HFFc6 (cell line): ENCODE measurements at places on chromosomes 11 and 22.
A peak's percentile ranks its signal among the peaks of the same experiment; 100 is the strongest.

DNA sequence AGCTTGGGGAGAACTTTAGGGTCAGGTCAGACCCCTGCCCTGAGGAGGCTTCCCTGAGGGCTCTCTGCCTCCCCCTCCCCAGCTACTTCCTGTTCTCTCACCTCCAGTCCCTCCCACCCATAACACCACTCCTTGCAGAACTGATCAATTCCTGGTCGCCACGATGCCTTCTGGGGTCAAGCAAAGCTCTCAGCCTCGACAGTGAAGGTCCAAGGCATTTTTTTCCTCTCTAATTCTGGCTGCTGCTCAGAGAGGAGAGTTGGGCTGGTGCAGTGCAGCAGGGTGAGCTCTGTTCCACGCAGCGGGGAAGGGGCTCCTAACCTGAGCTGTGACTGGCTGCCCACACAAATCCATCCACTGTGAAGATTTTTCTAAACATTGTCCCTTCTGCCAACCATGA lies 628.4 kb downstream of the BRD1 start:
- H3K4me1 ChIP-seq: no peaks in the 10 kb centered on the region
- H3K27me3 ChIP-seq: no peaks in the 10 kb centered on the region; the same call in 1 of the 2 replicates
- H3K4me3 ChIP-seq: no peak overlapping the region
- H3K36me3 ChIP-seq: no peaks in the 10 kb centered on the region; the same call in none of the 2 replicates
- DNase-seq: no peak

DNA sequence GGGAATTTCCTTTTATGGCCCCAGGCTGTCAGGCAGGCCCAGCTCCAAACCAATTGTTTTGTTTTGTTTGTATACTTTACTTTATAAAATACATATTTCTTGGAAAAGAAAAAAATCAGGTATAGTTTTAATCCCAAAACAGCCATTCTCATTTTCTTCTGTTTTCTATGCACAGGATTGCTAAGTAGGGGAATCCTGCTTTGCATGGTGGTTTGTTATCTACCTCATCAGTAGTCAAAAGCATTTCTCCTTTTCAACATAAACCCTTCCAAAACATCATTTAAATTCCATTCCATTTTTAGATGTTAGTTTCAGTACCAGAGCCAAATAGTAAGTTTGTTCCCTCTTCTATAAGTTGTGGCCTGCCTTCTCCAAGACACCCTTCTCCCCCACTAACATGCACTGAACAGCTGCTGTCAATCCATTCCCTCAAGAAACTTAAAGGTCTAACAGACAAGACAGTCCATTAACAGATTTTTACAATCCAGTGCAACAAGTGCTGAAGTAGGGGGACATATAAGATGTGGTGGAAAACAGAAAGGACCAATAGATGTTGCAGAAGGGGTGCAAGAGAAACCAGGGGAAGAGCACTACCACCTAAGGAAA lies 3.7 kb downstream of the ILK start:
- peak; percentile 38 for DNase-seq
- H3K4me3 ChIP-seq: no peak overlapping the region; the same call in 1 of the 2 replicates
- H3K27ac ChIP-seq: no peak overlapping the region; the same call in 1 of the 2 replicates
- peaks cover 43% of the 10 kb centered on the region for H3K36me3 ChIP-seq
- peaks cover 45% of the 10 kb centered on the region for H3K4me1 ChIP-seq

DNA sequence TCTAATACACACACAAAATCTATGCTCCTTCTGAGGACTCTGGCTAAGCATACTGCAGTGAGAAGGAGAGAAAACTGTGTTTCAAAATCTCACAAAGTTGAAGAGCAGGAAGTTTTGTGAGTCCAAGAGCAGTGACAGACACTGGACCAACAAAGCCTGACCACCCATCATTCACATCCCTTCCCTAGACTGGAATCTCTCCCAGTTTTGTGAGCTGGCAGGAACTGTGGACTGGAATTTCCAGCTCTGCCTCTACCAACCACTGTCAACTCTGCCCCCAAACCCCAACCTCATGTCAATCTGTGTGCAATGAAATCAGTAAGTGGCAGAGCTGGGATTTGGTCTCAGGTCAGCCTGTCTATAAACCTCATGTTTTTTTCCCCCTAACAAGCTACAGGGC lies 112.6 kb downstream of the ARL14EP start:
- no peaks in the 10 kb centered on the region for H3K4me1 ChIP-seq
- H3K4me3 ChIP-seq: no peak overlapping the region
- DNase-seq: no peak
- no peaks in the 10 kb centered on the region for H3K27me3 ChIP-seq

- H3K27ac ChIP-seq: peak overlapping the region; percentile 27; the same call in 1 of the 2 replicates
- peaks cover 51% of the 10 kb centered on the region for H3K36me3 ChIP-seq
- H3K27me3 ChIP-seq: peaks cover 2% of the 10 kb centered on the region; the same call in 1 of the 2 replicates
- H3K4me3 ChIP-seq: no peak overlapping the region
- peaks cover 25% of the 10 kb centered on the region for H3K4me1 ChIP-seq
These were observed 63.8 kb downstream of the MYEOV start for GRCh38 chr11:69357458-69358397.

GRCh38 chr22:24427500-24428164 lies at the start of gene ADORA2A:
Gene ADORA2A (plus strand): TSS chr22:24427599. CDS start chr22:24433405, 5,806 bp downstream.
- H3K4me3 ChIP-seq: no peak within 1 kb of the TSS
- no peak within 1 kb of the TSS for H3K27ac ChIP-seq
- no peak for DNase-seq
- H3K36me3 ChIP-seq: no peaks in the 10 kb centered on the region

DNA sequence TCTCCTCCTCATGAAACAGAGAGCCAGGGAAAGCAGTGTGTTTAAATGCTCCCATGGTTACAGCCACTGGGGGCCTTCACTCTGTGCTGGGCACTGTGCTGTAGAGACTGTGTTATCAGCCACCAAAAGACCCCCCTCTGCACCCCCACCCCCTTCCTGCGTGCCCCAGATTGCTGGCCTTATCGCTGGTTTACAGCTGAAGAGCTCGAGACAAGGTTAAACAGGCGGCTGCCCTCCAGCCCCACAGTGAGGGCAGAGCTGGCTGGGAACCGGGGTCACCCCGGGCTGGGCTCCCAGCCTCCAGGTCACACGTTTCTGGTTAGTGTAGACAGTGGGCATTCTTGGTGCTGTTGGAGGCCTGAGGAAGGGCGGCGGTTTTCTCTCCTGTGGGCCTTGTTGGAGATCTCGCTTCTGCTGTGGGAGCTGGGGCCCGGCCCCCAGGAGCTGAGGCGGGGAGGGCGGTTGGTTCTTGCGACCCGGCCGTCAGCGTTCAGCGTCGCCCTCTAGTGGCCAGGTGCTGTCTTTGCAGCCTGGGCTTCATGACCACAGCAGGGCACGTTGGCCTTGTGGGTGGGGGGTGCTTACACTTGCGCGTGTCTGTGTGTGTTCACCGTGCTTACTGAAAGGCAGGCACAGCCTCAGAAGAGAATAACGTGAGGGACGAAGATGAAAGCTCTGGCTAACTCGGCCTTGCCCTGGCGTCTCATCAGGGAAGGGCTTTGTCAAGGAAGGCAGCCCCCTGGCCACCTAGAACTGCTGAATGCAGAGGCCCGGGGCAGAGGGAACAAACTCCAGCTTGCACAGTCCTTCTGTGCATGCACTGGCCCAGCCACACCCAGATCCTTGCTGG lies 40.8 kb downstream of the TBC1D22A start:
- H3K27me3 ChIP-seq: no peaks in the 10 kb centered on the region; the same call in 1 of the 2 replicates
- DNase-seq: no peak
- H3K4me3 ChIP-seq: no peak overlapping the region
- H3K36me3 ChIP-seq: peaks cover 18% of the 10 kb centered on the region

DNA sequence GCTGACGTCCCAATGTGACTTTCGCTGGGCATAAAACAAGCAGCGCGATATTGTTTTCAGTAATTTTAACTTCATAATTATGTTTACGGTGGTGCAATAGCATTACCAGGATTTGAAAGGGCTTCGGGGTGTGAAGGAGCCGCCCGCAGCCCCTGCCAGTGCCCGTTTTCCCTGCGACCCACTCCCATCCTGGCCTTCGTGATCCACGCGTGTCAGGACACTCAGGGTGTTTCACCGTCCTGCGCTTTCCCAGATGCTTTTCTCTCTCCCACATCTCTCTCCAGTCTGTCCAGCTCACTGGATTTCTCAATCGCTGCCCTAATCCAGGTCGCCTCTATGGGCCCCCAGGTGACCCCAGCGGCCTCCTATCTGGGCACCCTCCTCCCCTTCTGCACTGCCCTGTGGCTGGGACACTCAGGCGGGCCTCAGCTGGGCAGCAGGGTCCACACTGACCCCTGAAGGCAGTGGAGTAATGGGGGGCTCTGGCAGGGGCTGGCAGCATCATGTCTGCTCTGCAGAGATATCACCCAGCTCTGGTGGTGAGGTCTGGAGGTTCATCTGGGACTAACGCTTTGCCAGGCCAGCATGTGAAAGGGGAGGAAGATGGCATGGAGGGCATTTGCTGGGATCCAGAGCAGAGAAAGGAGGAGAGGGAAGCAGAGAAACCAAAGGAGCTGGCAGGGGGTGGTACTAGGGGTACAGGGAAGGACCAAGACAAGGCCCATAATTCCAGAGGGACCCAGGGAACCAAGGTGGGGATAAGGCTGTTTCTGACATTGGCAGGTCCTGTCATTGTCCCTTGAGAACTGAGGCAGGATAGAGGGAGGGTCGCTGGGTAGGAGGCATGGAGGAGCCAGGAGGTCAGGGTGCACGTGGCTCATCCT lies 622.8 kb downstream of the BRD1 start:
- no peak overlapping the region for H3K4me3 ChIP-seq
- H3K27me3 ChIP-seq: no peaks in the 10 kb centered on the region; the same call in 1 of the 2 replicates
- no peak for DNase-seq
- H3K4me1 ChIP-seq: no peaks in the 10 kb centered on the region
- H3K27ac ChIP-seq: no peak overlapping the region
- H3K36me3 ChIP-seq: peaks cover 6% of the 10 kb centered on the region

DNA sequence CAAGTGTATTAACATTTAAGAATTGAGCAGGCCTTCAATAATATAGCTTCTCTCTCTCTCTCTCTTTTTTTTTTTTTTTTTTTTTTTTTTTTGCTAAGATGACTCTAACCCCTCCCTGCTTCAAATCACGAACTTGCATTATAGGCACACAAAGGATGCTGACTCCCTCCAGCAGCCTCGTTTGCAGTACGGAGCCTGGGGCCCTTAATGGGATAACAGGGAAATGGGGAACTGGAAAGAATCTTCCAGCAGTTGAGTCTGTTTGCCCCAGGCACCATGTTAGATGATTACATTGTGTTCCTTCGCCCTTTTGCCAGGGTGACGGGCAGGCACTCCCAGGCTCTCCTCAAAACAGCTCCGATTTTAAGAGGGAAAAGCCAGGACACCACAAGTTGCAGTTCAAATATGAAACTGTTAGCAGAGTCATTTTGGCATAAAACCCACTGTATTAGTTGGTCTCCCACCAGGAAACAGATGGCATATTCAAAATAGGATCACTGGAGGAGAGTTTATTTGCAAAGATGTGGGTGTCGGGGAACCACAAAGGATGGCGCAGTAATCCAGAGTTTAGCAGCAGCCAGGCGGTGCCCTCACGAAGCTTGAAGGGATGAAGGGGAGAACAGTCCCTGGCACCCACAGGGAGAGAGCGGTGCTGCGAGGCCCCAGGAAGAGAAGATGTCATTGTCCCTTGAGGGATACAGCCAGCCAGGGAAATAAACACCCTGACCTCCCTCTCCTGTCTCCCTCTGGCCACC lies 26.5 kb upstream of the TREH start:
- peaks cover 11% of the 10 kb centered on the region; the same call in 1 of the 2 replicates for H3K4me1 ChIP-seq
- no peaks in the 10 kb centered on the region for H3K36me3 ChIP-seq
- no peak overlapping the region for H3K4me3 ChIP-seq
- no peak for DNase-seq
- no peak overlapping the region for H3K27ac ChIP-seq
- H3K27me3 ChIP-seq: peaks cover 27% of the 10 kb centered on the region

- H3K27me3 ChIP-seq: peaks cover 26% of the 10 kb centered on the region
- H3K36me3 ChIP-seq: no peaks in the 10 kb centered on the region
- H3K27ac ChIP-seq: no peak overlapping the region
- no peak overlapping the region for H3K4me3 ChIP-seq
- no peak for DNase-seq
These were observed 101.0 kb downstream of the BRD1 start for GRCh38 chr22:49726701-49727101.

GRCh38 chr11:134576721-134577171 lies 164.7 kb upstream of the B3GAT1 start:
- H3K4me3 ChIP-seq: no peak overlapping the region
- H3K36me3 ChIP-seq: peaks cover 9% of the 10 kb centered on the region
- no peak for DNase-seq
- H3K4me1 ChIP-seq: no peaks in the 10 kb centered on the region
- no peak overlapping the region for H3K27ac ChIP-seq
- H3K27me3 ChIP-seq: no peaks in the 10 kb centered on the region; the same call in 1 of the 2 replicates

- H3K27me3 ChIP-seq: peaks cover 27% of the 10 kb centered on the region
- no peak overlapping the region for H3K27ac ChIP-seq
- H3K4me1 ChIP-seq: no peaks in the 10 kb centered on the region
- no peaks in the 10 kb centered on the region for H3K36me3 ChIP-seq
These were observed 31.4 kb downstream of the PAK1 start for GRCh38 chr11:77442394-77443053.

DNA sequence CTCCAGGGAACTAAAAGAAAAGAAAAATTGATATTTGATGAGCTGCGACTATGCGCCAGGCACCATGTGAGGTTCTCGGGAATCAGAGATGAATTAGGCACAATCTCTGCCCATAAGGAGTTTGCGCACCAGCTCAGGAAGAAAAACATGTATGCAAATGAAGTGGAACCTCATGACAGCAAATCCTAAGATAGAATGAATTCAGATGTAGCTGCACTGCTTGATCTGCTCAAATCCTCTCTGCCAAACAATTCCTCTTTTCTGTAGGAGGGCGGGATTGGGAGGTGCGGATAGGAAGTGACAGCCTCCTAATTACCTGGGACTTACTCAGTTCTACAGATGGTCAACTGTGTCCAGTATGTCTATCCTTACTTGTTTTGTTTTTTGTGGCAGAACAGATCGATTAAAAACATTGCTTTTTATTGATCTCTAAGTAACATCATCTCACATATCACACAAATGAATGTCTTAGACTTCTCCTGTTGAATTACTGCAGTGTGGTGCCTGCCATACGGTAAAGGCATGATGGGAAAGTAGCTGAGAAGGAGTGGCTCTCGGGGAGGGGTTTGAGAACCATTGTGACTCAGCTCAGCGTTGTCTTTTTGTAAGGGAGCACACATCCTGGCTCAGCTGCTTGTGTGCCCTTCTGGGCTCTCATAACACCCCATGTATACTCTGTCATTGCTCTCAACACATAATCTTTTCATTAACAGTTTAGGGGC lies 13.9 kb downstream of the CRTAM start:
- DNase-seq: peak; percentile 20
- peaks cover 52% of the 10 kb centered on the region for H3K4me1 ChIP-seq
- peak overlapping the region; percentile 24 for H3K27ac ChIP-seq
- H3K27me3 ChIP-seq: no peaks in the 10 kb centered on the region
- H3K36me3 ChIP-seq: no peaks in the 10 kb centered on the region
- no peak overlapping the region for H3K4me3 ChIP-seq

DNA sequence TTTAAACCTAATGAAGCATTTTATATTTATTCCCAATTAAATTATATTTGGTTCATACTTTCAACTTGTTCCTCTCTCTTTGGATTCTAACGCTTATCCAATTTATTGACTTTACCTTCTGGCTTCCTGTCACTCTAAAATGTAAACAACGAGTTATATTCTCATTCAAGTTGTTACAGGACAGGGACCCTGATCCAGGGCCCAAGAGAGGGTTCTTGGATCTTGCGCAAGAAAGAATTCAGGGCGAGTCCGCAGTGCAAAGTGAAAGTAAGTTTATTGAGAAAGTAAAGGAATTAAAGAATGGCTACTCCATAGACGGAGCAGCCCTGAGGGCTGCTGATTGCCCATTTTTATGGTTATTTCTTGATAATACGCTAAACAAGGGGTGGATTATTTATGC lies 405.6 kb upstream of the API5 start:
- H3K4me3 ChIP-seq: peak overlapping the region; percentile 26; the same call in 1 of the 2 replicates
- no peak overlapping the region for H3K27ac ChIP-seq
- H3K36me3 ChIP-seq: no peaks in the 10 kb centered on the region; the same call in 1 of the 2 replicates
- DNase-seq: no peak
- no peaks in the 10 kb centered on the region for H3K4me1 ChIP-seq

- no peaks in the 10 kb centered on the region for H3K36me3 ChIP-seq
- H3K4me3 ChIP-seq: peak overlapping the region; percentile 87
- no peaks in the 10 kb centered on the region for H3K4me1 ChIP-seq
- H3K27me3 ChIP-seq: no peaks in the 10 kb centered on the region; the same call in 1 of the 2 replicates
- peak; percentile 65 for DNase-seq
These were observed 88.6 kb upstream of the CRYBB3 start for GRCh38 chr22:25110846-25111578.
